Left hindlimb (tissue), 1 donor: ENCODE measurements at places on chromosomes 2 and 18.
A peak's percentile ranks its signal among the peaks of the same experiment; 100 is the strongest.

DNA sequence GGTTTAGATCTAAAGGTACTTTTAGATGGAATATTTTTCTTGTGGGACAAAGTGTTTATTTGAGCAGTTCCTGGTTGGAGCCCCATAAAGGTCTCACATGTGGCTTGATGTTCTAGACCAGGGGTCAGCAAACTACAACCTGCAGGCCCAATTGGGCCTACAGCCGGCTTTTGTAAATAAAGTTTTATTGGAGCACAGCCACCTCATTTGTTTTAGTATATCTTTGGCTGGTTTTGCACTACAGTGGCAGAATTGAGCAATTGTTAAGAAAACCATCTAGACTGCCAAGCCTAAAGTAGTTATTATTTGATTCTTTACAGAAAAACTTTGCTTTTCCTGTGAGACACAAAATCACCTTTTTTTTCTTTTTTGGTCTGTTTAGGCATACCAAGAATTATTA, 41.6 kb downstream of the NDC80 start:
- no peak for DNase-seq

- DNase-seq = no peak
Measured at GRCh38 chr2:217922101-217923006, 80.4 kb downstream of the TNS1 start.

DNA sequence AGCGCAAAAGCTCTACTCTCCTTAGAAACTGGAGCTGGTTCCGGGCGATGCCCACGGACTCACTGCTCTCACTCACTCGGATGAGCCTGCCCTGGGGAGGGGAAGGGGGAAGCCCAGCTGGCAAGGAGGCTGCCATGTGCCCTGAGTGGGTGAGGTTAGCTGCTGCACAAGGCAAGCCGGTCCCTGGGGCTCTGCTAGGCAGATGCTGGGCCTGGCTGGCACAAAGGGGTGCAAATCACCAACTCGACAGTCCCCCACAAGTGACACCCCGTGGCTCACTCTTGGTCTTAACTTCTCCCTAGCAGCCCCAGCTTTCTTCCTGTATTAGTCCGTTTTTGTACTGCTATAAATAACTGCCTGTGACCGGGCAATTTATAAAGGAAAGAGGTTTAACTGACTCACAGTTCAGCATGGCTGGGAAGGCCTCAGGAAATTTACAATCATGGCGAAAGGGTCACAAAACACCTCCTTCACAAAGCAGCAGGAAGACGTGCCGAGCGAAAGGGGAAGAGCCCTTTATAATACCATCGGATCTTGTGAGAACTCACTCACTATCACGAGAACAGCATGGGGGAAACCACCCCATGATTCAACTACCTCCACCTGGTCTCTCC, 33.2 kb downstream of the ADCY3 start:
- no peak for DNase-seq

- no peak for DNase-seq
Measured at GRCh38 chr18:60892441-60892840, 440.8 kb upstream of the CDH20 start.

GRCh38 chr2:170816504-170817092, at the start of gene GAD1:
Gene GAD1 (plus strand): TSS chr2:170816887. CDS start chr2:170818592, 1,705 bp downstream.
- peak; percentile 49 for DNase-seq

DNA sequence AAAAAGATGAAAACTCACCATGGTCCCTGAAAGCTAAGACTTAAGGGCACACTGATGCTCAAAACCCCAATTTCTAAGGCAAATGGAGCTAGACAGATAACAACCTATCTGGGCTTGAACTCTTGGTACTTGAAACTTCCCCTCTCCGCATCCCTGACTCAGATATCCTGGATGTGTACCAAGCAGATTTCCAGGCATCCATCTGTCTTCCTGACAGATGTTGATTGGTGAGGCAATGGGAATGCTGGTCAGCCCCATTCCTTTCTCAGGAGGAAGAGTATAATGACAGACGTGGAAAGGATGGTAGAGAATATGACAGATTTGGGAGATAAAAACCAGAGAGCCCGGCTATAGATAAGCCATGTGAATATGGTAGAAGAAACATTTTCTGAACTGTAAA, 69.2 kb downstream of the ADD2 start:
- DNase-seq = no peak

DNA sequence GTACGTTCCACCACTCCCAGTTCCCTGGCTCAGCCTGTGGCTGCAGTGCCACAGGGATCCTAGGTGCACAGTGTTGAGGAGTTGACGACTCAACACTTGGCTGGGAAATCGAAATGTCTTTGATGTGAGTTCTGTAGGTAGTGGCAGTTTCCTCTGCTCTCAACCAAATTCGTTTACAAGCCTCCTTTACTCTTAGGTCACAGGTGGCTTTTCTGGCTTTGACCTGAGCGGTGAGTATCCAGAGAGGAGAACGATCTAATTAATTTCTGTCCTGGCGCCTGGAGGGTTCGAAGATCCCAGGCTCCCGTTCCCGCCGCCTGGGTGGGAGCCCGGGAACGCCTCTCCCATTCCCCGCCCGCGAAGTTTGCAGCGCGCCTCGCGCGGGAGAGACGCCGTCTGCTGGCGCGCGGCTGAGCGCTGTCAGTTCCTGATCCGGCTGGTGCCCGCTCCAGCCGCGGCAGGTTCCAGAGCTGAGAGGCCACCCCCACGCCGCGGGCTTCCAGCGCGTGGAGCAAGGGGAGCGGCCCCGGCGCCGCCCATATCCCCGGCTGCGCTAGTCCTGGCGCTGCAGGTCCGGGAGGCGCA, at the start of gene LAMA3:
Gene LAMA3, plus strand, starts transcription at position 423 of the 585 bp plus-strand sequence. CDS start 231 bp downstream, outside the sequence.
- peak; percentile 70 for DNase-seq

DNA sequence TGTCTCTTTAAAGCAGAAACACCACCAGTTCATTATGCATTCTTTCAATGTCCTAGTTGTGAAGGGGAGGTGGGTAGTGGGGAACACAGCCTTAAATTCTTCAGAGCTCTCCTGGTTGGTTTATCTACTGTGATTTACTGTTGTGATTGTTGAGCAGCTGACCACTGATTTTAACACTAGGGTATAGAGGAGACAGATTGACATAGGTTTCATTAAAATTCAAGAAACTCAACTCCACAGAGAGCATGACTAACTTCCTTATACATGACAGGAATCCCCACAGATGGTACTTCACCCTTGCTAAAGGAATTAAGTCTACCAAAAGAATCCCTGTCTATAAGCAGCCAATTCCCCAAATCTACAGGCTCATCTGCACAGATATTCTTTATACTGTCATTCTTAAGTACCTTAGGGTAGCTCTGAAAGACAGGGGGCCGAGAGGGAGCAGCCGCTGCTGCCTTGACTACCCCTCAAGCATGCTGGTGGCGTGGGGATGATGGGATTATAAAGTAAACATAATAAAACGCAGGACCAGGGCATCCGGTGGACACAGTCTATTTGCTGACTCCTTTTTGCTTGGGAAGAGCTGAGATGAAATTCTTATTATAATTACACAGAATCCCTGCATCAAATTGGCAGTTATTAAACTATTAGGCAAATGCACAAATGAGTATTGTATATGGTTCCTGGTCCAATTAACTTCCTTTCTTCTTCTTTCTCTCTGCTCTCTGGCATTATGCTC, 1377.6 kb upstream of the PIK3C3 start:
- DNase-seq = no peak

- DNase-seq = no peak
Measured at GRCh38 chr18:9428301-9428706, 47.0 kb upstream of the RALBP1 start.

GRCh38 chr2:60641811-60642788, 88.6 kb upstream of the BCL11A start:
- DNase-seq = no peak

- no peak for DNase-seq
Measured at GRCh38 chr2:233247744-233248143, 3.7 kb upstream of the ATG16L1 start.

DNA sequence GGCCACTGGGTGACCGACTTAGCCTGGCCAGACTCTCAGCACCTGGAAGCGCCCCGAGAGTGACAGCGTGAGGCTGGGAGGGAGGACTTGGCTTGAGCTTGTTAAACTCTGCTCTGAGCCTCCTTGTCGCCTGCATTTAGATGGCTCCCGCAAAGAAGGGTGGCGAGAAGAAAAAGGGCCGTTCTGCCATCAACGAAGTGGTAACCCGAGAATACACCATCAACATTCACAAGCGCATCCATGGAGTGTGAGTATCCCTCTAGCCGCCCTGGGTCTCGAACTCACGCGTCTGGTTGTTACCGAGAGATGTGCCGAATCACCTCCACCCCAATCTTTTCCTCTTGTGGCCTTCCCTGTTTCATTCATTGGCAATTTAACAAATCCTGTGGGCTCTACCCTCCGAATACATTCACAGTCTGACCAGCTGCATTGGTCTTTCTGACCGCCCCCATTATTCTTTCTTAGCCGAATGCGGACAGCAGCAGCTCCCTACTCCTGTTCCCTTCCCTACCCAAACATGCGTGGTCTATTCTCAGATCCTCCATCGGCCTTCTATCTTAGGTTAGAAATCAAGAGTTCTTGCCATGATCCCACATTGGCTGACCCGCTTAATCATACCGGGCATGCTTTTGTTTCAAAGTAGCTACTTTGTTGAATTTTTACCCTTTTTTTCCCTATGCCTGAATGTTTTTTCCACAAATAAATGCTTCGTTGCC, 631 bp downstream of the RPL31 start:
- no peak for DNase-seq

GRCh38 chr2:145360129-145360790, 840.3 kb upstream of the ZEB2 start:
- no peak for DNase-seq

GRCh38 chr2:65021709-65022108, 32.5 kb downstream of the SLC1A4 start:
- DNase-seq = no peak

DNA sequence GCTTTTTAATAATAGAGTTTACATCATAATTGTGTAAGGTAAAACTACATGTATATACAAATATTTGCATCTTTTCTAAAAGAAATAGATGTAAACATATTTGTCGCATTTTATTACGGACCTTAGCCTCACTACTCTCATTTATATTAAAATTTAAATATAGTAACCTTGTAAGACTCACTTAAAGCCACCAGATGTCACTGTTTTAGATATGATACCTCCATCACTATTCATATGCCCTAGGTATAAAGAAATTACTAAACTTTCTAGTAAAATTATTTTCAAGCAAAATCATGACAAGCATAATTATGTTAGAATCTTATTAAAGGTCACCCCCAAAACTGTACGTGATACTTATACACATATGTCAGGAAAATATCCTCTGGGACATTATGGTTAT, 674.3 kb upstream of the REG3G start:
- DNase-seq = no peak

DNA sequence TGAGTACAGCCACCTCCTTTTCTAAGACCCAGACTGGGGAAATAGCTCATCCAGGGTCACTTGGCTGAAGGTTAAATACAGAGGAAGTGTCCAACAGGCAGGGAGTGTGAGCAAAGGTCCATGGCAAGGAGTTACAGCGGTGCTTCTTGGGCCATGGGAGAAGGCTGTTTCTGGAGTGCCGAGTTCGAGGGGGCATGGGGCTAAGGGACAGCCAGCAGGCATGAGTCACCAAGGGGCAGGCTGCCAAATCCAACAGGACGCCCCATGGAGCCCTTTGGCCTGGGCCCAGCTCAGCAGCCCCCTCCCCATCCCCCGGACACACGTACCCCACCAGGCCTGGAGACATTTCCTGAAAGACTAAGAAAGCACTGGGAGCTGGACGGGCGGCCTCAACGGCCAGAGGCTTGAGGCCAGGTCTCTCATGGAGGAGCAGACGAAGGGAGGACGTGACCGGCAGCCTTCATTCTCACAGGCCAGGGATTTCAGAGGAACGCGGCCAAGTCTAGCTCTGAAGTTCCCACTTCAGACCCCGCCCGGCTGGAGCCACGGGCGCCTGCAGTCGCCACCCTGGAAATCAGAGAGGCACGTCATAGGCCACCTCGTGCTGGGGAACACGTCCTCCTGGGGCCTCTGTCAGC, 160.4 kb downstream of the SMAD7 start:
- peak; percentile 73 for DNase-seq

DNA sequence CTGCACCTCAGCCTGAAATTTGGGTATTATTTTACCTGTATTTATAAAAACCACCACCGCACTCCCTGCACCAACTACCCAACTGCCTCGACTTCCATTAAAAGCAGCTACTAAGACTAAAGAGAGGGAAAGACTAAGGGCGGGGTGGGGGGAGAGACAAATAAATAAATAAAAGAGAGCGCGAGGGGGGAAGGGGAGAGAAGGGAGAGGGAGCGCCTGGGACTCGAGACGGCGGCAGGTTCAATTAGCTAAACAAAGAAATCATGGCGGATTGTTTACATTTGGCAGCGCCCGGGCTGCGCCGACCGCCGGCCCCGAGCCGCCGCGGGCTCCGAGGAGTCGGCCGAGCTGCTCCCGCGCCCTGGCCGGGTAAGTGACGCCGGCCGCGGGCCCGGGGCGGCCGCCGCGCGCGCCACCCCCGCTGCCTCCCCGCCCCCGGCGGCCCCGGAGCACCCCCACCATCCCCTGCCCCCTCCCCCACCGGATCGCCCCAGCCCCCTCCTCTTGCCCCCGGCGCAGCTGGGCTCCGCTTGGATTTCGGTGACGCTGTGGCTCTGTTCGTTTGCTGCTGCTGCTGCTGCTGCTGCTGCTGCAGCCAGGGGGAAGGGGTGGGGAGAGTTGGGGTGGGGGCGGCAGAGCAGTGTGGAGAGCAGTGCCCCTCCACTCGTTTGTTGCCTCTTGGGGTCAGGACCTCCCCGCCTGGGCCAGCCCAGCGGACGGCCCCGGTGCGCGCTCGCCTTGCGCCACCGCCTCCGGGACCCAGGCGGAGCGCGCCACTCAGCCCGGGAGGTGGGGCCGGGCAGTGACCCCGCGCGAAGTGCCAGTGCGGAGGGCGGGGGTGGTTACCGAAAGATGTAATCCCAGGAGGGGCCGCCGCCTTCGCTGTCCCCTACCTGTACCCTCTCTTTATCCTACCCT, 187.2 kb upstream of the FANCL start:
- peak; percentile 59 for DNase-seq

DNA sequence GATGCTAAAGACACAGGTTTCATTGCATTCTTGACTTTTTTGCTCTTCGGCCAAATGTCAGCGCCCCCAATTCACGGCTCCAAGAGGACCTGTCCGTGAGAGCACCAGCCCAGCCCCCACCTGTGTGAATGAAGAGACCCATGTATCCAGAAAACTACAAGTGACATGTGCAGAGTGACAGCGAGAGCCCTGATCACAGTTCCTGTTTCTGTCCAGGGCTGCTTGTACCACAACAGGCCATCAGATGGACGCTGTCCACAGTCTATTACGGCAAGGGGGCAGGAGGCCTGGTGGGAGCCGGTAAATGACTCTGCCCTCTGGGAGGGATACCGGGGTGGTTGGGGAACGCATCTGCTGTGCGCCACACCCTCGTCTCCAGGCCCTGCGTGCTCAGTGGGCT, 520.9 kb upstream of the ID2 start:
- no peak for DNase-seq

- no peak for DNase-seq
Measured at GRCh38 chr18:78735131-78736014, 244.2 kb upstream of the SALL3 start.
